ENCODE measurements at places on chromosomes 5 and 9.

GRCh38 chr5:82257247-82257646 is 20.9 kb downstream of the RPS23 start:
- DNase-seq: no peak

DNA sequence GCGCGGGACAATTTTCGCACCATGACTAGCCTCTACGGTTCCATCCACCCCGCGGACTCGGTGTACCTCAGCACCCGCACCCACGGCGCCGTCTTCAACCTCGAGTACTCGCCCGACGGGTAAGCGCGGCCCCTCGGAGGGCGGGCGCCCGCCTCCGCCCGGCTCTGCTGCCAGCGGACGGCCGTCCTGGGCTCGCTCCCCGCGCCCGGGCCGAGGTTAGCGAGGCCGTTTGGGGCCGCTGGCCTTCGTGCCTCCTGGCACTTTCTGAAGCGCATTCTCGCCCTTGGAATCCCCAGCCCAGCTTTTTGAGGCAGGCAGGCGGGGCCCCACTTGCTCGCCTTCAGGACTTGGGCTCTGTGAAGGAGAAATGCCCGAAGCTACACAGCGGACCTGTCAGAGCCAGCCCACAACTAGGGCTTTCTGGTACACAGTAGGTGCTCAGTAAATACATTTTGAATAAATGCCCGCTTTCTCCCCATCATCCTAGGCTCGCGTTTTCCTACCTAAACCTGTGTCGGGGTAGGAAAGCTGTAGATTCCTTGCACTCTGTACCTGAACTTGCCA is 772 bp downstream of the DCAF10 start:
- no peak for DNase-seq

GRCh38 chr5:58507715-58508114 is 16.5 kb downstream of the GAPT start:
- DNase-seq: no peak

GRCh38 chr5:151020304-151021110 is at the start of gene GPX3:
Gene GPX3, plus strand, starts transcription at chr5:151020591. Its CDS starts 64 bp downstream, at chr5:151020655.
- DNase-seq: no peak

DNA sequence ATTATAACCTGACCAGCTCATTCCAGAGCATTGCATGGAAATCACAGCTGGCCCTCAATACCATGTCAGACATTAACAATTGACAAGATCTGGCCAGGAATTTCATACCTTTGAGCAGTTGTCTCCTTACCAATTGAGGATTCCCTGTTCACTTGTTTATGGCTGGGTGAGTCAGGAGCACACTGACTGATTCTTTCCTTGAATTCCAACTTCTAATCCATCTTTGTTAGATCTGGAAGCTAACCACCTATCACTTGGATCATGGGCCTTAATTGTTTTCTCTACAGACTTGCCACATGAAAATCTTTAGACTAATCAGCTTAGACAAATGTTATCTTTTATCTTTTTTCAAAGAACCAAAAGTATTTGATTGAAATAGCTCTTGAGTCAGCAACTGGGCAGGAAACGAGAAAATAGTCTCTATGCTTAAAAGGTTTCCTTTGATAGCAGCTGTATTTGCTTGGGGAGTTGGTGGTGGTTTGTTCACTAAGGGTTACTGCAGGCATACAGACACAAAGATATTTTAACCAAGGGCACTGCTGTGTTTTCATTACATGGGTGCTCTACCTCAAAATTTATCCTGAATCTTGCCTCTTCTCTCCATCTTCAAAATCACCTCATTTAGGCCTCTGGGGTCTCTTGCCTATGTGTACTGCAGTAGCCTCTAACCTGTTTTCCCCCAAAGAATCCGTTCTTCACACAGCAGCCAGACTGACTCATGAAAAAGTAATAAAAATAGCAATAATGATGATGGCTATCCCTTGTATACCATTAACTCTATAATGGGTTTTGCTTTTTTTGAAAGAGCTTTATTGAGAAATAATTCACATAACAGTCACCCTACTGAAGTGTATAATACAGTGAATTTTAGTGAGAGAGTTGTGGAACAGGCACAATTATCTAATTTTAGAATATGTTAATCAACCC is 197.0 kb upstream of the NMUR2 start:
- no peak for DNase-seq

DNA sequence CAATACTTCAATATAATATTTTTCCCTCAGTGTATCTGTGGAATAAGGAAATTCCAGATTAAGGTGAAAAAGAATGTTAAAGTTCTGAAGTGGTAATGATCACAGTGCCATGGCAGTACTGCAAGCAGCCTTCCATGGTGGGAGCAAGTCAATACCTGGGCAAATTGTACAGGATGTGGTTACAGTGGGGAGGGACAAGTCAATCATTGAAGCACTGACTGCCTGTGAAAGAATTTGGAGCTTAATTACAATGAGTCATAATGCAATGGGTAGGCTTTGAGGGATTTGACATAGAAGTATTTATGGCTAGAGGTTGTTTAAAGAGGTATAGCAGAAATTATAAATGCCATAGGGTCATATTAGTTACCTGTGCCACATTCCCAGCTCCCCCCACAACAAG is 786.5 kb upstream of the ACO1 start:
- no peak for DNase-seq

DNA sequence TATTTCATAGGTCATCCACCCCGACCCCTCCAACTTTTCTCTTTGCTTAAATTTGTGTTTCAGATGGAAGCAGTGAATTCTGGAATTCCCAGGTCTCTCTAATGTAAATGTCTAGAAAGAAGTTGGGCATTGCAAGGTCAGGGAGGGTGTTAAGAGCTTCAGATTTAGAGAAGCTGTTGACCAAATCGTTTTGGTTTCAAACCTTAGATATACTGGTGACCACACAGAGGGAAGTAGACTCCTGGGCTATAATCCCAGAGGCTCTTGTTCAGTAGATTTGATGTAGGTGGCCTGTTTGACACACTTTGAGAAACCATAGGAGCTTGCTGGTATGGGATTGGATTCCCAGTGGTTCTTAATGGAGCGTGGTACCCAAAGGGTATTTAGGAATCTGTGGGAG is 137.3 kb upstream of the KLF9 start:
- DNase-seq: no peak
